ENCODE measurements at places on chromosomes 13 and 19.

DNA sequence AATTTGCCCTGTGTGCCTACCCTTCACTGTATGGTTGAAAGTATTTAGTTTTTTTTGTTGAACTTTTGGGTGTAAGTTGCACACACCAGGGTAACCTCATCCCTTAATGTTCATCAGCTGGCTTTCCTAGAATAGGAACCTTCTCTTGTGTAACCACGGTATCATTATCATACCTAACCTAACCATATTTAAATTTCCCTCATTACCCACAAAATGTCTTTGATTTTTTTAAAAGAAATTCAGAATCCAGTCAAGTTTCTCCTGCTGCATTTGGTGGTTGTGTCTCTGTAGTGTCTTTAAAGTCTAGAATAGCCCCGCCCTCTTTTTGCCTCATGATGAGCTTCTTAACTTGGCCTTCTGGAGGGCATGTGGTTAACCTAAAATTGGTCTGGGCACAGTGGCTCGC lies 80.3 kb downstream of the RYR1 start:
- DNase-seq = no peak

GRCh38 chr13:102772042-102772425 lies 1.6 kb downstream of the TEX30 start:
- DNase-seq = no peak

- DNase-seq = no peak
Measured at GRCh38 chr13:21970172-21970571, 299.3 kb downstream of the FGF9 start.

DNA sequence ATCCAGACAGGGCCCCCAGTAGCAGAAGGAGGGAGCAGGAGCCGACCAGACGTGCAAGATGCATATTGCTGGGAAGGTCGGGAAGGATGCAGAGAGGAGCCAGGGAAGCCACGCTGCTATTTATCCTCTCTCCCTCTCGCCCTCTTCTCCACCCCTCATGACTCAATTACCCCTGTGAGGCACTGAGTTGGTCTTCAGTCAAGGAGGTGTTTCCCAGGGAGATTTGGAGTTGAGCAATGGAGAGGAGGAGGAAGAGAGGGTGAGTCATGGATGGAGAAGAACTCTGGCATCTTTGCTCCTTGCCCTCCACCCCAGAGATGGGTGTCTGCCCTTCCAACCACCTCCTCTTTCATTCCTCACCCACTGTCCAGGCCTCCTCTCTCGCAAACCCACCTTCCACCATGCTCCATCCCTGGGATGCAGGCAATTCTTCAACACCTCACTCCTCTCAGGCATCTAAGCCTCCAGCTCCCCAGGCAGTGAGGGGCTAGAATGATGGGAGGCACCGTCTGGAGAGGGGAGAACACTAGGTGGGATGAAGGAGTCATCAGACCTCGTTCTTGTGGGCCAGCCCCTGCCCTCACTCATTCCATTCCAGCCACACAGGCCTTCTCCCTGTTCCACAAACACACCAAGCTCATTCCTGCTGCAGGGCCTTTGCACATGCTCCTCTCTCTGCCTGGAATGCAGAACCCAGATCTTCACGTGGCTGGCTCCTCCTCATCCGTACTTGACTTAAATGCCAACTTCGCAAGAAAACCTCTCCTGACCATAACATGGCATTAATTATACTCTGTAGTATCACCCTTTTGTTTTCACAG lies at the start of gene SBSN:
TSS of gene SBSN (minus strand) at position 94 of the 821 bp plus-strand sequence. CDS start at position 64, 30 bp downstream.
- no peak for DNase-seq

GRCh38 chr19:48551437-48552302 lies at the start of gene SULT2B1:
SULT2B1 (plus strand) TSS chr19:48552172; CDS start chr19:48552253, 81 bp downstream.
- no peak for DNase-seq

- no peak for DNase-seq
Measured at GRCh38 chr13:68050761-68051160, 820.6 kb upstream of the PCDH9 start.

DNA sequence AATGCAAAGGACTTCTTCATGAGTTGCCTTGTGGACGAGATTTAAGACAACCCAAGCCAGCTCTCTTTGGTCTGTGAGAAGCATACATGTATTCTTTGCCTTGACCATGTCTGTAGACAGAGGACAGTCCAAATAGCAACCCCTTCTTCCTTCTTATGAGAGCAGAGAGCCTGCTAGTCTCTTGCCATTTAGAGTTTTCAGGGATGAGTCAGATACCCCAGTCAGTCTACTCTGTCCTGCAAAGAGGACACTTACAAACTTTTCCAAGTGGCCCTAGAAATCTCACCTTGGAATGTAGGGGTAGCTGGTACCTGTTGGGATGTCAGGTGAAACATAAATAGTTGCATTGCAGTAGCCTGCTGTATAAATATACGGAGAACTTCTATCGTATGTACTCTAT lies 36.7 kb downstream of the DNAJC3 start:
- DNase-seq = no peak

DNA sequence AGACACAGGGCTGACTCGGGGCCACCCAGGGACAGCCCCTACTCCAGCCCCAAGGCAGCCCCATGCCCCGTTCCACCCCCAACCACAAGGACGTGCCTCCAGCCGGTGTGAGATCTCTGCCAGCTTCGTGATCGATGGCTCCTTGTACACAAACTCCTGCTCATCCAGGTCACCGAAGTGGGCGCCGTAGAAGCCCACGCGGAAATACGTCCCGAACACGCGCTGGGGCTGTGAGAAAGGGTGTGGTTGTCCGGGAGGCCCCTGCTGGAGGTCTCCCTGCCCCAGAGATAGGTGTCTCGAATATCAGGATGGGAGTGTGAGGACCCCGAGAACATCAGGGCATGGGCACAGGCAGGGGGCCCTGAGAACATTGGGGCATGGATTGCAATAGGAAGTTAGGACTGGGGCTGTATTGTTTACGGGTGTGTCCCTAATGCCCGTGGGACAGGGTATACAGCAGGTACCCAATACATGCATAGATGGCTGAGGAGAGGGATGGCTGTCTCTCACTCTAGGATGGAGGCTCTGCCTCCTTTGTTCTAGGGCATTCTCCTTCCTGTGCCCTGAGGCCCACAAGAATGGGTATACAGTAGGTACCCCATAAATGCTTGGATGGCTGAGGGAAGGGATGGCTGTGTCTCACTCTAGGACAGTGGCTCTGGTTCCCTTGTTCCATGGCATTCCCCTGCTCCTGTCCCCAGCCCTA lies 5.3 kb upstream of the KANK2 start:
- DNase-seq = no peak

DNA sequence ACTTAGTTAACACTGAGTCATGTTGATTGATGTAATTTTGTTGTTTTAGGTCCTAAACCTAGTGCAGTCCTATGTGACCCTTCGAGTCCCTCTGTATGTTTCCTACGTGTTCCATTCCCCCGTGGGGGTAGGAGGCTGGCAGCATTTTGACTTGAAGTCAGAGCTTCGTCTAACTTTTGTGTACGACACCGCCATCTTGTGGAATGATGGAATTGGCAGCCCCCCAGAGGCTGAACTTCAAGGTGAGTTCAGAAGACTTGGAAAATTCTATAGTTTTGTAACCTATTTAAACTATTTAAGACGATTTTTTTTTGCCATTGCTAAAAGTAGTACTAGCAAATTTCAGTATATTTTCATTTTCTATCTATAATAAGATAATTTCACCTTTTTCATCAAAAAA lies 117.9 kb downstream of the STOML3 start:
- DNase-seq = peak; percentile 3

DNA sequence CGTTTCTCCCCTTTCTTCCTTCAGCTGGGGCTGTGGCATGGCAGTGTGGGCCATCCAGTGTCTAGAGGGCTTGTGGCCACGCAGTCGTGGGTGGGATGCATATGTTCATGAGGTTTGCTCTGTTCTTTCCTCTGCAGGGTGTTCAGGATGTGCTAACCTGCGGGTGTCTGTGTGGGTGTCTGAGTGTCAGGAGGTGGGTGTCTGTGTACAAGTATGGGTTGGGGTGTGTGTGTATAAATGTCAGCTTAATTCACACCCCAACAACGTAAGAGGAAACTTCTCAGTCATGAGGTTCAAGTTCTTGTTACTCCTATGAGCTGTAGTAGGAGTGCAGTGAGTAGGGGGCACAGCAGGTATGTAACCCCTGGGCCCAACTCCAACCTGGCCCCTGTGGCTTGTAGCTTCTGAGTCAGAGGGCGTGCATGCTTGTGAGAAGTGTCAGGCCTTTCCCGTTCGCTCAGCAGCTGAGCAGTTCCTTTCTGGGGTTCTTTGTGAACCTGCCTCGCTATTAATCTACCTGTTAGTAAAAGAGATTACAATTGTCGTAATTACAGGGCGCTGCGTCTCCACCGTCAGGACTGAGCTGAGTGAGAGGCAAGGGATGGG lies 49.1 kb downstream of the NFIX start:
- no peak for DNase-seq

DNA sequence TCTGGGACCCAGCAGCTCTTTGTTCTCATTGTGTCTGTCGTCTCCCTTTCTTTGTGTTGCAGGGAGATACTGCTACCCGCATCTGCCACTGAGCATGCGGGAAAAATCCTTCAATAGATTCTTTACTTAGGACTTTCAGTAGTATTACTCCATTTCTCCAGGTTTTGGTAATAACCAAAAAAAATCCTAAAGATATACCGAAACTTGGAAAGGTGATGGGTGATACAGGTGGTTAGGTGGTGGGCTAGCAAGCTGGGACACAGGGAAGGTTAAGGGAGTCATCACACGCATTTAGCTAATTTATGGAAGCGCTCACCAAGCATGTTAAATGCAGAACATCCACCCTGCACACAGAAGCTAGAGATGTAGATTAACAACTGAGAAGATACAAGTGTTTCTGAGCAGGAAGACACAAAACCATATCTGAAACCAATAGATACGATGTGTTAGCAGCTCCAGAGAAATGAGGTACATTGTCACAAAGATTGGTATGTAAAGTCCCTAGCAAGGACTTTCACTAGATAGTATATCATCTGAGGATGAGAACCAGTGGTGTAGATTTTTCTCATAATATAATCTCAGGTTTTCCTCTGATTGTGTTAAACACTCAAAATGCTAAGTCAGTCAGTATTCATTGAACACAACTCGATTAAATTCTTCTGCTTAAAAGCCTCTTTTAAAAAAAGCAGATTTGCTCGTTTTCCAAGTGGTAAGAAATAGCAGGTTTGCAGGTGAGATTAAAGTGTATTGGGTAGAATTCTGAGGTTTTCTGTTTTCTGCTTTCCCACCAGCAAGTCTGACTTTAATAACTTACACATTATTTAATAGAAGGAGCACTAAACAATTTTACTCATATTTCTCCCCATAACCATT lies 1.2 kb upstream of the SLAIN1 start:
- DNase-seq = no peak

DNA sequence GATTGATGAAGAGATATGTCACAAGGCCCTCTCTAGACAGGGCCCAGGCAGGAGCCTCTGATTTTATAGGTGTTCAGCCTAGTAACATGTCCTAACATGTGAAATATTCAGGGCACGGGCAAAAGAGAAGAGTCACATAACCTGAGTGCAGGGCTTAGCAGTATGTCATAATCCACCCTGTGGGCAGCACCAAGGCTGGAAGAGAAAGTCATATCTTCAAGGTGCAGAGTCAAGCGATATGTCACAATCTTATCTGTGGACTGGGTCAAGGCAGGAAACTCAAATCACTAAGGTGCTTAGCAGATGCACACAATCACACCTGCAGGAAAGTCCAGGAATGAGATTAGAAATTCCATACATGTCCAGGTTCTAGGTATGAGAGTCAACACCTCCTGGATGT lies 51.5 kb upstream of the ZNF728 start:
- no peak for DNase-seq

DNA sequence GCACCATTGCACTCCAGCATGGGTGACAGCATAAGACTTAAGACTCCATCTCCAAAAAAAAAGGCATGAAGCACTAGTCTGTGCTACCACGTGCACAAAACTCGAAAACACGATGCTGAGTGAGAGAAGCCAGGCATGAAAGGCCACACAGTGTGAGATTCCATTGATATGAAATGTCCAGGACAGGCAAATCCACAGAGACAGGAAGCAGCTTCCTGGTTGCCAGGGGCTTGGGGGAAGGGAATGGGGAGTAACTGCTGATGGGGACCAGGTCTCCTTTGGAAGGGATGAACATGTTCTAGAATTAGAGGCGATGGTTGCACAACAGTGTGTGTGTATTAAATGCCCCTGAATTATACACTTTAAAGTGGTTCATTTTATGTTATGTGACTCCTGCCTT lies 15.9 kb upstream of the JUND start:
- no peak for DNase-seq

GRCh38 chr13:23510979-23511735 lies 59.1 kb upstream of the TNFRSF19 start:
- DNase-seq = no peak

- DNase-seq = no peak
Measured at GRCh38 chr13:112783135-112783977, 93.5 kb downstream of the ATP11A start.

DNA sequence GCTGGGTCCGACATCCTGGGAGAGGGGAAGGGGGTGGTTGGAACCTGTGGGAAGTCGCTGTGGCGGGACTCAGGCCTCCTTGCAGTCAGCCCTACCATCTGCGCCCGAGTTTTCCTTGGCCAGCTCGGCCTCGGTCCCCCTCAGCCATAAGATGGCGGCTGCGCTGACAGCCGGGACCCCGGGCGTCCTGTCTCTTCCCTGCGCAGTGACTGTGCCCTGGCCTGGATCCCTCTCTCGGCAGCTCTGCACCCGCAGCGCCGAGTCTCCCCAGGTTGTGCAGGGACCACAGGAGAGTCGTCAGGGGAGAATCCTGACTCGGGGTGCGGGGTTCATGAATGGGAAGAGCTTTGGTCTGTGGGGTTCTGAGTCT lies 345 bp downstream of the ZNF257 start:
- peak; percentile 5 for DNase-seq

DNA sequence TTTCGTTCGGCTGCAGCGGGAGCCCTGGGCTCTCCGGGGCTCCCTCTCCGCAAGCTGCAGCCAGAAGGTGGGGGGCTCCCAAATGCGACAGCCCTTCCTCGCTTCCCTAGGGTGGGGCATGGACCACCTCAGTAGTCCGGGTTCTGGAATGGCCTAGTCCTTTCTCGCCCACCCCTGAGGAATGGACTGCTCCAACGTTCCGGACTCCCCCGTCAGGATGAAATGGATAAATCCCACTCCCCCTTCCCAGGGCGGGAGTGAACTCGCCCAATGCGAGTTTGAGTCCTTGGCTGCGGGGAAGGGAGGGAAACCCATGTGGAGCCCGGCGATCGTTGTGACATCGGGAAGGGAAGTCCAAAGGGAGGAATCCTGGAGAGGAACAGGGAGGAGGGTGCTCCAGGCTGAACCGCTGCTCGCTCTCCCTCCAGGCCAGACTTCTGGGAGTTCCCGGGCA lies 5.5 kb downstream of the HRC start:
- no peak for DNase-seq
